Stimulated activated CD4-positive, alpha-beta T cell treated with anti-CD3 and anti-CD28 coated beads, Interleukin-12 subunit alpha, Interleukin-12 subunit beta, amount 100 ng/mL, for 48 hours (primary cell): ENCODE measurements at places on chromosomes 1 and 21.

DNA sequence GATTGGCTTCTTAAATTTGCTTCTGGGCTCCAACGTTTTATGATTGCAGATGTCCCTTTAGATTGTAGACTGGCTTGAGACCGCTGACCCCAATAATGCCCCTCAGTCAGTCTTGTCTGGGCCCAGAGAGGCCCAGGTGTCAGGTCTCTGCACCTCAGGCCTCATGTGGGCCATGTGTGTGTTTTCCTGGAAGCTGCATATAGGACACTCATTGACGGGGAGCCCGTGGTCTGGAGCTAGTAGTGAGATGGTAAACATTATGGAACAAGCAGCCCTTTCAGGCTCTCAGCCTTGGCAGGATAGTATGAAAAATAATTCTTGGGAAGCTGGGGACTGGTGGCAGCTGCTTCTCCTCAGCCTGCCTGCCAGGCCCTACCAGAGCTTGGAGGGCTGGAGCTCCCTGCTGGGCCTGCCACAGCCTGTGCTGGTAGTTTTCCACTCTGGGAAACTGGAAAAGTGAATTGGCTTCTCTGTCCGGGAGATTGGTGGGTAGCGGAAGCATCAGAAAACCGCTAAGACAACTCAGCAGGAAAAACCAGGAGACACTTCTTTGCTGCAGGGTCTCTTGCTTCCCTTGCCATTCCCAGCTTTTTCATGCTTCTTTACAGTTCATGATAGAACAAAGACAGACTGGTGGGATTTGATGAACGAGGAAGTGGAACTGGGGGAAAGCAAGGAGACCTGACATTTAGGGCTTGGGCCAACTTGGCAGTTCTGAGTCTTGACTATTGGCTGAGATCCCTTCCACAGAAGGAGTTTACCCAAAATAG, 57.8 kb upstream of the HSD17B7 start:
- DNase-seq = no peak

DNA sequence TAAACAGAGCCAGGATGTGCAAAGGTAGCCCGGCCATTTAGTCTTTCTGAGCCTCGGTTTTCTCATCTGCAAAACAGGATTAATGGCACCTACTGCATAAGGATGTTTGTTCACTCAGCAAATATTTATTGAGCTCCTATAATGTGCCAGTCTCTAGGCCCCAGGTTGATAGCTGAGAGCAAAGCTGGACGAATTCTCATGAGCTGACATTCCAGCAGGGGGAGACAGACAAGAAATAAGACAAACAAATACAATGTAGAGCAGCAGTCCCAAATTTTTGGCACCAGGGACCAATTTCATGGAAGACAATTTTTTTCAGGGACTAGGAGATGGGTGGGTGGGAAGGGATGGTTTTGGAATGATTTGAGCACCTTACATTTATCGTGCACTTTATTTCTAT, 74.3 kb upstream of the PAX7 start:
- no peak for DNase-seq

GRCh38 chr21:38424305-38425019, 73.8 kb downstream of the ERG start:
- no peak for DNase-seq

GRCh38 chr1:2801535-2802291, at the start of gene TTC34:
TSS of gene TTC34 (minus strand) at chr1:2801693. CDS start at chr1:2800827, 866 bp downstream.
- DNase-seq = peak; percentile 37

- no peak for DNase-seq
Observed at GRCh38 chr1:191693797-191694196, 464.5 kb upstream of the RGS18 start.

GRCh38 chr1:174995916-174996315, 3.8 kb upstream of the CACYBP start:
- DNase-seq = no peak

DNA sequence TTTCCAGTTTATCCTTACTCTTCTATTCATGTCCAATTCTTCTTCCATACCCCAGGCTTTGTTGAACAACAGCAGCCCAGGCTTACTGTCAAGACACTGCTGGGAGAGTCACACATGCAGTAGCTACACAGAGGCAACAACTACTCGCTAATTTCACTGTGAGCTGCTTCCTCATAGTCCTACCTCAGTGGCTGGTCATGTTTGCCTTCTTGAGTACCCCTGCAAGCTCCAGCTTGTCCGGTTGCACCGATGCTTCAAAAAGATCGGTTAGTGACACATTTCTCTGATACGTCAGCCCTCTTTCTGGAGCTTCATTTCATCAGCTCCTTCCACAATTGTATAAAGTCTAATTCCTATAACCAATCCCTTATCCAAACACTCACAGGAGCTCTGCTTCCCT, 246.7 kb upstream of the NFIA start:
- no peak for DNase-seq

DNA sequence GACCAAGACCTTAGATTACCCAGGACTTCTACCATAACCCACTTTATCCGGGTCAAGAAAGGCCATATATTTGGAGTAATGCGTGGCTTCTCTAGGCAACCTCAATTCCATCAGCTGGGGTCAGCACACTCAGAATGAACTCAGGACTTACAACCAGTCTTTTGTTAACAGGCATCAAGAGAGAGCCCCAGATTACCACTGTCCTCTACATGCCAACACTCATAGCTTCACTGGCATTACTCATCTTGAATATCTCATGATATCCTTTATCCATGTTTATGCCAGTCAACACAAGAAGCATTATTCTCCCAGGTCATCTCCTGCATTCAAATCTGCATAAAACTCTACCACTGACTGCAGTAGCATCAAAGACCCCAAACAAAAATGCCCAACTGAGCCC, 6.6 kb upstream of the FCGR2A start:
- DNase-seq = no peak

DNA sequence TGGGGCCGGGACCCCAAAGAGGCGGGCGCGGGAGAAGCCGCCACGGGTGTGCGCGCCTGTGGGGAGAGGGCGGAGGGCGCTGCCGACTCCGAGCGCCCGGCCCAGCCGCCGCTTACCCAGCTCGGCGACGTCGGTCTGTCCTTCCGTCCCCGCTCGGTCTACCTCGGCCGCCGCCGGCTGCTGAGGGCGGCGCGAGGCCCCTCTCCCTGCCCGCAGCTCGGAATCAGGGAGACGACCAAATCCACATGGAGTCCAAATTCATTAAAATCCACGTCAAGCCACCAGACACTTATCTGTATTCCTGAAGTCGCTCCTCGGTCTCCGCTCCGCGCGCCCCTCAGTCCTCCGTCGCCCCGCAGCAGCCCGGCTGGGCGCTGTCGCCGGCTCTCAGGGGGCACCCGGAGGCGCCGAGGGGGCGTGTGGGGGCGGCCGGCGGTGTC, 637 bp downstream of the PLXNA2 start:
- DNase-seq = no peak

GRCh38 chr1:225909477-225909876, 14.6 kb downstream of the PYCR2 start:
- DNase-seq = no peak

GRCh38 chr1:1298861-1299685, 8.7 kb downstream of the ACAP3 start:
- no peak for DNase-seq

- DNase-seq = no peak
Observed at GRCh38 chr1:15128077-15128476, 25.5 kb upstream of the TMEM51 start.

DNA sequence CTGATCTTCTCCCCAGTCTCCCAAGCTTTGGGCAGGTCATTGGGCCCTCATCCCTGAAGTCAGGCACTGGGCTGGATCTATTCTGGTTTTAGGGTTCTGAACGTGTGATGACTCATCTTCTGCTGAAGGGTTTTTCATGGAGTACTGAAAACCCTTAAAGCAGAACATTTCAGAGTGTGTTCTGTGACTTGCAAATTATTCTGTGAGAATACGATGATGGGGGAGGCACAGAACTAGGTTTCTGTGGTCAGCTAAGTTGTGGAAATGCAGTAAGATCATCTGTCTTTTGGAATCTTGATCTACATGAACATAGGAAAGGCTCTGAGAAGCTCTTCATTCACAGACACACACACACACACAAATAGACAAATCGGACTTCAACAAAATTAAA, 46.2 kb downstream of the NAV1 start:
- DNase-seq = no peak

DNA sequence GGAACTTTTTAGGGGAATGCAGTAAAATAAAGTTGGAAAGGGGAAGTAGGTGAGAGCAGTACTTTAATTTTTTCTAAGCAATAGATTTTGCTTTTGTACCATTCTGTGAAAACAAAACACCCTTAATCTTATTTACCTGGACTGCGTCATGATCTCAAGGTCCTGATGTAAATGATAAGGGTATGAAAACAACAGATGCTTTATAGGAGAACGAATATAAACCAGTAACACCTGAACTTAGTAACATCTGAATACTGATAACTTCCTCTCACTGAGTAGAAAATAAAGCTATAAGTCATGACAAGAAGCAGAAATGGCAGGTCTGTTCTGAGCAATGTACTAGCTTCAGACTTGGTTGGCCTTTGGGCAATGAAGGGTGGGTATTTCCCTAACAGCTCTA, 77.7 kb downstream of the GDAP2 start:
- DNase-seq = no peak

DNA sequence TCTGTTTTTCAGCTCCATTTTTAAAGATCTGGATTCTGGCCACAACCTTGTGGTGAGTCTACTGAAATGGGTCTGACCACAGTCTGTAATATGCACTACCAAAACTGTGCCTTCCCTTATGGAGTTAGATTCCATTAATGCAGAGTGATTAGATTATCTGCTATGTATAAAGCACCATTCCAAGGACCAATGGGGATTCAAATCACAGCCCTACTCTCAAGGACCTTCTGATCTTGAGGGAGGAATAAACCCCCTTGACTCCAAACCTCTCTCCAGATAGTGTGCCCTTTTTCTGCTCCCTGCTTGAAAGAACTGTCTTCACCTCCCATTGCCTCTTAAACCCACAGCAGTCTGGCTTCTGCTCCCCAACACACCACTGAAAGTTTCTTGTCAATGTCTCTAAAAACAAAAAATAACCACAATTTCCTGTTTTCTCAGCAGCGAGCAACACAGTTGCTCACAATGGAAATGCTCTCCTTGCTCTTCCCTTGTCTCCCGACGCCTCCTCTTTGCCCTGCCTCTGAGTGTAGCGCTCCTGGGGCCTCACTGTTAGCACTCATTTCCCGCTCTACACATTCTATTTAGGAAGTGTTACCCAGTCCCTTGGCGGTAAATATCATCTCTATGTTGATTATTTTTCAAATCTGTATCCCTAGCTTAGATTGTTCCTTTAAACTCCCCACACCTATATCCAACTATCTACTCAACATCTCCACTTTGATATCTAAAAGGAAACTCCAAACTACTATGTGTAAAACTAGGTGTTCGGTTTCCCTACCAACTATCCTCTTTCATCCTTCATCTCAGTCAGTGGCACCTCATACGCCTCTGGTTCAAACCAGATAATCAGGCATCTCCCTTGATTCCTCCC, 13.6 kb downstream of the PCNX2 start:
- DNase-seq = no peak

- no peak for DNase-seq
Observed at GRCh38 chr1:100308777-100309176, 42.8 kb downstream of the RTCA start.

- peak; percentile 19 for DNase-seq
Observed at GRCh38 chr21:15221799-15222386, 157.1 kb upstream of the NRIP1 start.

GRCh38 chr1:24898909-24899439, 31.1 kb downstream of the RUNX3 start:
- DNase-seq = no peak

GRCh38 chr1:240524356-240525069, 87.4 kb downstream of the GREM2 start:
- no peak for DNase-seq
